ENCODE measurements at places on chromosomes 5 and 9.

DNA sequence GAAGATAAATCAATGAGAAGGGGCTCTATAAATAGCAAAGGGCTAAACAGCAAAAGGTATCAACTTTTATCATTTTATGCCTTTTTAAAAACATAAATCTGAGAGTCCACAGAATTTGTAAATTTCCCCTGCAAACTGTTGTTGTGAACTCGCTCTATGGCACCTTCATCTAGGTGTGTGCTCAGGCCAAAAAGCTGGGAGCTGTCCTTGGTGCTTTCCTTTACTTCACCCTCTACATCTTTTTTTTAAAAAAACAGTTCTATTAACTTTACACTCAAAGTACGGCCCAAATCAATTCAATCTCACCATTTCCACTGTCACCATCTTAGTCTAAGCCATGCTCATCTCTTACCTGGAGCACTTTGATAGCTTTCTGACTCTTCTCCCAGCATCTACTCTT, 108.2 kb upstream of the GPR151 start:
- no peak for DNase-seq

GRCh38 chr9:35954942-35955546, 2.9 kb downstream of the OR2S2 start:
- peak; percentile 68 for DNase-seq

DNA sequence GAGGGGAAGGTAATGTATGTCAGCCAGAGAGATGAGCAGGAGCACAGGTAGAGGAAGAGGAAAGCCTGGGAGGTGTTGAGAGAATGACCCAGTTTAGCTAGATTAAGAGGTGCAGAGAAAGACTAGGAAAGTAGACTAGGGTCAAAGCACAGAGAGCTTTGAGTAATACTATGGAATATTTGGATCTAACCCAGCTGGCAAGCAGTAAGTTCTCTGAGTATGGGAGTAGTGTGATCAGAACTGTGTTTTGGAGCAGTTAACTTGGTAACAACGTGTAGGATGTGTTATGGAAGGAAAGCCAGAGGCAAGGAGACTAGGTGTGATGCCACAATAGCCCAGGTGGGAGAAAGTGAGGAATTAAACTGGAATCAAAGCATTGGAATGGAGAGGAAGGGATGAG, 84.9 kb upstream of the PTGER4 start:
- no peak for DNase-seq

GRCh38 chr5:124963236-124963919, 216.9 kb upstream of the ZNF608 start:
- no peak for DNase-seq

- DNase-seq, result no peak
Observed at GRCh38 chr9:105119156-105119555, 125.3 kb upstream of the SLC44A1 start.

Measured in NCI-H1930 (cell line).